ENCODE measurements at places on chromosomes 6 and 20.

DNA sequence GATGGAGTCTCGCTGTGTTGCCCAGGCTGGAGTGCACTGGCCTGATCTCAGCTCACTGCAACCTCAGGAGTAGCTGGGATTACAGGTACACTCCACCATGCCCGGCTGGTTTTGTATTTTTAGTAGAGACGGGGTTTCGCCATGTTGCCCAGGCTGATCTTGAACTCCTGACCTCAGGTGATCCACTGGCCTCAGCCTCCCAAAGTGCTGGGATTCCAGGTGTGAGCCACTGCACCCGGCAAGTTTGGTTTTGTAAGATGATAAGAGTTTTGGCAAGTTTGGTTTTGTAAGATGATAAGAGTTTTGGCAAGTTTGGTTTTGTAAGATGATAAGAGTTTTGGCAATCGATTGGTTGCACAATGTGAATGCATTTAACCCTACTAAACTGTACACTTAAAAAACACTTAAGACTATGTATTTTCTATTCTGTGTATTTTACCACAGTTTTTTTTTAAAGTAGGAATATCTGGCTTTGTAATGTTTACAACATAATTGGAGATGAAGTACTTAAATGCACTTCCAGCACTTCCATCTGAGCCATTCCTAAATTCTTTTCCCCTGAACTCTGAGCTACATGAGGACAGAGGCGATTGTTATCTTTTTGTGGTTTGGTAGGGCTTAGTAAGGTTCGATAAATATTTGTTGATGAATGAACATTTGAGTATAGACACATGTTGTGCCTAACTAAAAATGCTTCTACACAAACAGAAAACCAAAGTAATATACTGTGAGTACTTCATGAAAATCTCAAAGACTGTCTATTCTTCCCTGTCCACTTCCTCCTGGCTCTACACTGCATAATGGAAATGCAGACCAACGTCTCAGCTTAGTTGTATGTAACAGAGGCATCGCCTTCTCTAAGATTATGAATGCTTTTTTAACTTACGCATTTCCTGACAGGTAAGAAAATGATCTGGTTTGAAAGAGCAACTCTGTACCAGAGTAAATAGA lies 18.8 kb downstream of the SAMHD1 start:
- no peak for DNase-seq

- DNase-seq = no peak
Observed at GRCh38 chr20:38286586-38287531, 17.1 kb upstream of the BPI start.

GRCh38 chr6:155252581-155252980 lies 11.2 kb upstream of the CLDN20 start:
- no peak for DNase-seq

- DNase-seq = no peak
Observed at GRCh38 chr20:55760586-55760985, 244.7 kb downstream of the CBLN4 start.

- no peak for DNase-seq
Observed at GRCh38 chr6:7809346-7809745, 83.4 kb downstream of the BMP6 start.

All from activated CD4-positive, alpha-beta T cell treated with anti-CD3 and anti-CD28 coated beads, Interleukin-2, amount 50 U/mL, for 24 hours (primary cell).